ENCODE measurements at places on chromosomes 16 and 17. TPM values are rescaled to one million over a fixed set of nuclear protein-coding genes. Genes with fewer than 3 reads are reported as not detected.

DNA sequence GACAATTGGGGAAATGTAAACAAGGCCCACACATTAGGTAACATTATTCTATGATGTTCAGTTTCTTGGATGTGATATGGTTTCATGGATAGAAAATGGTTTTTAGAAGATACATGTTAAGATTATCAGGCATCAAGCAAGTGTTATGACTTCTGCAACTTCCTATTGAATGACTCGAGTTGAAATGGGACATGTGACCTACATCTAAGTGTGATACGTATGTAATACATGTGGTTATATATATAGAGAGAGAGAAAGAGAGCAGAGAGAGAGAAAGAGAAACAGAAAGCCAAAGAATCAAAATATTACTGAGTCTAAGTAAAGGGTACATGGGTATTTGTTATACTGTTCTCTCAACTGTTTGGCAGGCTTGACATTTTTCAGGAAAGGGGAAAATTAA is 1.7 kb downstream of the TMEM170A start:
- no peak for DNase-seq

DNA sequence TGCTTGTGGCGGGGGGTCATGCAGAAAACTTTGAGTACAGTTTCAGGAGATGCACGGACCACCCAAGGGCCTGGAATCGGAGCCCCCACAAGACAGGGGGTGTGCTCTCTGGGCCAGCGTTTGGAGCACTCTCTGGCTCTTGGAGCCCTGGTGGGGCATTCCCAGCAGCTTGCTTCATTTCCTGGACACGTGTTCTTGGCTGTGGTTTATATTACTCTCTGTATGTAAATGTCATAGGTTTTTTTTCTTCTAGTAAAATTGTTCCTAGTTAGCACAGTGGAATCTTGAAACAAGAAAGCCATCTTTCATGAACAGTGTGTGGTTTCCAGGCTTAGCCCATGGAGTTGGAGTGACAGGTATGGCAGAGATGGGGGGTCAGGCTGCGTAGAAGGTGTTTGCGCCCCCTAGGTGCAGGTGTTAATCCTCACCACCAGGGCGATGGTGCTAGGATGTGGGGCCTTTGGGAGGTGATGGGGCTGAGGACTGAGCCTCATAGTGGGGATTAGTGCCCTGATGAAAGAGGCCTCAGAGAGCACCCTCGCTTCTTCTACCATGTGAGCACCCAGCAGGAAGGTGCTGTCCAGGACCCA is 79.8 kb downstream of the JPH3 start:
- peak; percentile 35 for DNase-seq

The PPY gene
- total RNA-seq = not detected

DNA sequence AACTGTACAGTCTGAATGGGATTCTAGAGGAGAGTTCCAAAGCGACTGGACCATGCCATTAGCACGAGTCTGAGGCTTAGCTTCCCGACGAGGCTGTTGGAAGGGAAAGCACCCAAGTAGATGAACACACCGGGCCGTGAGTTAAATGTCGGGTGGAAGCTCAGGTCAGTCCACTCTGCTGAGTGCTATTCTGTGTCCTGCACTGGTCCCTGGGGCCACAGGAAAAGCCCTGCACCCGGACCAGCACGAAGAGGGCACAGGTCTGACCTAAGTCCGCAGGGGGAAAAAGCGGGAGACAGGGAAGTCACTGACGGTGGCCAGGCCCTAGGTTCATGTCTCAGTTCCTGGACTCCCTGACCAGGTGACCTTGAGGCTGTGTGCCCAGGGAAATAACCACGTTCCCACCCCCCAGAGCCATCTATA is 44.1 kb upstream of the RBFOX3 start:
- no peak for DNase-seq

DNA sequence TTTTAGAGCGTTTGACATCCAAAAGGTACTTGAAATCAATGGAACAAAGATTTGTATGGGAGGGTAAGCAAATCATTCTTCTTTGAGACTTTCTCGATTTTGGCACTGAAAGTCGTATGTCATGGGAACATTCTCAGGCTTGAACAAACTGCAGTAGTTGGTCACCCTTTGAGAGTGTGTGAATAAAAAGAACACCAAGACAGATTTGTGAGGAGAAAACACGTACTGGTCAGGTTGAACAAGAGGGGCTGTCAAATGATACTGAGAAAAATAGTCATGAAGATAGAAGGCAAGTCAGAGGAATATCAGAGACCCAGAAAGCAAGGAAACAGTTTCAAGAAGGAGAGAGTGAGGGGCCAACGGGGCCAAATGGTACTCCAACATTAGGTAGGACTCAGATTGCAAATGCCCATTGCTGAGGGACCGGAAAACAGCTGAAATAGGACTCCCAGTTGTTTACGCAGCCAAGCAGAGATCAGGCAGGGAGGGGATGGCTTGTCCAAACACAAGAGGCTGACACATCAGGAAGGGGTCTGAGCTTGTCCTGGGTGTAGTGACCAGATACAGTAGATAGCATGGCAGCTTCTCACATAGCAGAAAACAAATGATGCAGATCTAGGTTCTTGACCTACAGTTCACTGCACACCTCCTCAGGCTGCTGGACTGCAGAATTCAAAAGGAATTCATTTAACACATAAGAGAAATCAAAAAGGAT is 74.5 kb upstream of the MYOCD start:
- DNase-seq = no peak

GRCh38 chr17:15078570-15078969 is 186.6 kb downstream of the PMP22 start:
- no peak for DNase-seq

DNA sequence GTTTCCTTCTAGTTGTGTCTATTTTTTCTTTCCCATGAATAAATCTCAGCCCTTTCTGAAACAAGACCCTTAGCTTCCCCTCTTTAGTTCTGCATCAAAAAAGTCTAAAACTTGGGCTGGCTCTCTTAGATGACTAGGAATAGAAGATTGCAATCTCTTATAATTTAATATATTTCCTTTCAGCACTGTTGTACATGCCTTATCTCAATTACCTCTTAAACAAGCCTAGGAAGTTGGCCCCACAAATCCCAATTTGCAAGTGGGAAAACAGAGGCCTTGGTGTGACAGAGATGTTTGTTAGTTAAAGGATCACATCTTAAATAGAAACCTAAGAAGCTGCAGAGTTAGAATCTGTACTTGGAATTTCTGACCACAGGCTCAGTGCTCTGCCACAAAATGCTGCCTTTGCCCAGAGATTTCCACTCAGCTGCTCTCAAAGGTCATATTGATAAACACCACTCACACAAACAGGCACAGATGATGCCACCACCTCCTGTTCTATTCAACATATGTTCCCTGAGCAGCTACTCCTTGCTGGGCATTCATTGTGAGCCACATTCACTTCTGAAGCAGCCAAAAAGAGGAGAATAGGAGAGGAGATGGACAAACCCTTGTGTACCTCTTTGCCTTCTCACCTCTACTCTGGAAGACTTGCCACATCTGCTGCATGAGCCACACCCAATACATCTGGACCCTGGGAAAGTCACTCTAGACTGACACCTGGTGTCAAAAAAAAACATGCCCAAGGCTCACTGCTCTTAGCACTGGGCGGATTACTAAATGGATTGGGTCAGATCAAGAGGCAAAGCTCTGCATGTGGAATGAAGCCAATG is 5.5 kb downstream of the CCDC182 start:
- DNase-seq = peak; percentile 56

DNA sequence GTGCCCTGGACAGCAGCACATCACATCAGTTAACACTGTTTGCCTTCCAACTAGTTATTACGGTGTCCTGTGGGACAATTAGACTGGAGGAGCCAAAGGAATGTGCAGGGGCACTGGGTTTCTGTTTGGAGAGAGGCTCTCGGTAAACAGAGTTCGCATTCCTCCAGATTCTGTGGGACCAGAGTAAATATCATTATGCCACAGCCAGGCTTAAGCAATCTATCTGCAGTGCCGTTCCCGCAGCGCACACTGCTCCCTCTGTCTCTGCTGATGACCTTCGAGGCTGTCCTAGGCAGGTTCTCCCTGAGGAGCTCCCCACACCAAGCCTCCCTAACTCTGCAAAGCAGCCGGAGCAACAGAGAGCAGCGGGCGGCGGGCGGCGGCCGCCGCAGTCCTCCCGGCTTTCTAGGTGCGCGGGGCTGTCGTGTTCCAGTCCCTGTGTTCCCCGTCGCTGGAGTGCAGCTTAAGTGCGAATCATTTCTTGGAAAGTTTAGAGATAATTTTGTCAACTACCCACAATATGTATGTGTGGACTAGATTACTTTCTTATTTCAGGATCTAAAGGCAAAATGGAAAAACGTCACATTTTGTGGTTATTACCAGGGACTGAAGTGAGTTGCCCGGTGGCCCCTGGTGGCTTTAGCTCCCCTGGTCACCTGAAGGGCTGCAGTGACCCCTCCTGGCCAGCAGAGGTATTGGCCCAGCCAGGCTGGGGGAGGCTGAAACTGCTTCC is 43.3 kb downstream of the PGS1 start:
- peak; percentile 74 for DNase-seq

DNA sequence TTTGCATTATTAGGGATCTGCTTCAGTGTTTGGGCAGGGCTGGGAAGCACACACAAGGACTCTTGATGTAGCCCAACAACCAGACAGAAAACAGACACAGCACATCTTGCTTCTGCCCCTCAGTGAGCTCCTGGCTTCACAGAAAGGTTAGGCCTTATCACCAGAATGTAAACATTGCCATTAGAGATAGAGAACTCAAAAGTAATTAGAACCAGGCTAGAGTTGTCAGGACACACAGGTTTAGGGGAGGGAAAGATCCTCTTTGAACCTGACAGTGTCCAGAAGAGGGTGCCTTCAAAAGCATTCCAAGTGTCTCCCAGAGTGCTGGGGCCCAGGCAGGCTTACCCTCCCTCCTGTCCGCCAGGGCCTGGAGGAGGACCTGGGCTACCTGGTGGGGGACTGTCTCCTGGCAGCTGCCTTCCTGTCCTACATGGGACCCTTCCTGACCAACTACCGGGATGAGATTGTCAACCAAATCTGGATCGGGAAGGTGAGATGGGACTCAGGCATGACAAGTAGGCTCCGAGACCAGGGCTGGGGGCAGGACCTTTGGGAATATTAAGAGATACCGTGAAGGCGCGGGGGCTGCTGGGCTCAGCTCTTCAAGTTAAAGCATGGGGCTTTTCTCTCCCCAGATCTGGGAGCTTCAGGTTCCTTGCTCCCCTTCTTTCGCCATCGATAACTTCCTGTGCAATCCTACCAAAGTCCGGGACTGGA is 16.9 kb upstream of the KDM6B start:
- DNase-seq = no peak

The SLFN14 gene
- total RNA-seq = not detected

- DNase-seq = no peak
These were observed 138.5 kb upstream of the CDH5 start for GRCh38 chr16:66227766-66228530.

DNA sequence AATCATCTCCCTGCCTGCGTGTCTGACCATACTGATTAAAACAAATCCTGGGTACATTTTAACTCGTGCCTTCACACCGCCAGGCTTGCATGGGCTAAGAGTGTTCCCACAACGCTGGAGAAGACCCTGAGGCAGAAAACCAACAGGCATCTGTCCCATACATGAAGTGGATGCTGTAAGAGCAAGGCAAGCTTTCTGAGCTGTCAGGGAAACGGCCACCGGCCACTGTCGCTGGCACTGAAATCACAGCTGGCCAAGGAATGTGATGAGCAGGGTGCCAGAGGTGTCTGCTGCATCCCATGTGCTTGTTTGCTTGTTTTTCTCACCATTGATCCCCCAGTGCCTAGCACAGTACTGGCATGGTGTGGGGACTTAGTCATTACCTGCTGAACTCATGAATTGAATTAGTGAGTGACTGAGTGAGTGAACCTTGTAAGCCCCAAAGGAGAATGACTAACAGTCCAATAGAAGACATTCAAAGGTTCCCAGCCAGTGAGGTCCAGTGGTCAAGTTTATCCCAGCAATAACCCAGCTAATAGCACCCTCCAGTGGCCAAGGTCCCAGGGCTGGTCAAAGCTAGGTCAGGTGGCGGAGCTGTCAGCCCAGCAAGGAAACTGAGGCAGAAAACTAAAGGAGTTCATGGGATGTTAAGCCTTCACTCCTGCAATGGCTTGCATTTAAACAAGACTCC is 92.7 kb upstream of the CDH5 start:
- peak; percentile 13 for DNase-seq

DNA sequence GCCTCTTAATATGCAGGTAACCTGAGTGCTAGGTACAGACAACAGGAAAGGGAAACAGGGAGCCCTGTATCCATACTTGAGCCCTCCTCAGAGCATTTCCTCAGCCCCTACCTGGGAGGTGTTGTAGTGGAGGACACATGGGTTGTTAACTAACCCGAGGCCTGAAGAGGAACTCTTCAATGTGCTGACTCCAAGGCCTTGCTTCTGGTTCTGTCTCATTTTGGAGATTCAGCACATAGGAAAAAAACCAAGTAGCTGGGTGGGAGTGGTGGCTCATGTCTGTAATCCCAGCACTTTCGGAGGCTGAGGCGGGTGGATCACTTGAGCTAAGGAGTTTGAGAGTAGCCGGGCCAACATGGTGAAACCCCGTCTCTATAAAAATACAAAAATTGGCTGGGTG is 24.8 kb downstream of the SNX11 start:
- DNase-seq = no peak

DNA sequence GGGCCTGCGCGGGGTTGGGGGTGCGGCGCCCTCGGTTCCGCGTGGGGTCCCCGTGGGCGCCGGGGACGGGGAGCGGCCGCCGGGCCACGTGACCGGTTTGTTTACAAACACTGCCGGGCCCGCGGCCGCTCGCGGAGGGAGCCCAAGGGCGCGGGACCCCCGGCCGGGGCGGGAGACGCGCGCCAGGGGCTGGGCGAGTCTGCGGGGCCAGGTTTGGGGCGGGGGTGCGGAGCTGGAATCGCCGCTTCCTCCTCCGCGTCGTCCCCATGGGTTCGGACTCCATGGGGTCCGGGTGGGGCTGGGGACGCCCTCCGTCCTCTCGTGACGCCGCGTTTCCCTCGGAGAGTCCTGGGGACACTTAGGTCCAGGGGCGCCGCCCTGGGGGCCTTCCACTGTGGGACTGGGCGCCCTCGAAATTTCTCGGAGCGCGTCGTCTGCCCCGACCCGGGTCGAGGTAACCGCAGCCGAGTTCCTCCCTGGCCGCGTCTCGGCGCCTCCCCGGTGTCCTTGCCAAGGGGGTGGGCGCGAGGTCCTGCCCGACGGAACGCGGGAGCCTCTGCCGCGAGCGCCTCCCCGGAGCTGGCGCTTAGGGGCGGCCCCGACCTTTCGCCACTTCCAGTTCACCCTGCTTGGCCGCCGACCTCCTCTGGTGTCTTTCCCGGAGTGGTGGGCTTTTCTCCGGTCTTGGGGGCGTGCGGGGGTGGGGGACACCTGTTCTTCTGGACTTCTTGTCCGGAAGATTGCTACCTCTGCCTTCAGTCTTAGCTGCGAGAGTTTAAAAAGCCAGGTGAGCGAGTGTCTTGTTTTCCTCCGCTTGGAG is 684 bp downstream of the YPEL2 start:
- DNase-seq = peak; percentile 32

- DNase-seq = peak; percentile 91
These were observed at the start of gene NDUFAB1 for GRCh38 chr16:23595951-23596720. TSS of gene NDUFAB1 (minus strand) at chr16:23596316. CDS start at chr16:23596290, 26 bp downstream.

The NLE1 gene
- 97.6 TPM for total RNA-seq

The ANKFN1 gene
- not detected for total RNA-seq

The MTMR4 gene
- 50.0 TPM for total RNA-seq
